ENCODE measurements at places on chromosomes 5 and 9. TPM values are rescaled to one million over a fixed set of nuclear protein-coding genes. Genes with fewer than 3 reads are reported as not detected.

PCDHB10 gene
- 0.30 TPM for polyA plus RNA-seq

PLAA gene
- 7.3 TPM for polyA plus RNA-seq

FAM153A gene
- polyA plus RNA-seq = 2.9 TPM

UBE2R2 gene
- polyA plus RNA-seq = 16.6 TPM

PCDHGB5 gene
- polyA plus RNA-seq = 1.4 TPM

MYORG gene
- 2.3 TPM for polyA plus RNA-seq

PCDHGB3 gene
- polyA plus RNA-seq = 0.99 TPM

ACOT12 gene
- not detected for polyA plus RNA-seq

Measured in pancreas (tissue), 10 donors.